ENCODE measurements at places on chromosomes 3 and 15.

GRCh38 chr3:180284331-180285110 is 247.8 kb upstream of the PEX5L start:
- no peak for DNase-seq

DNA sequence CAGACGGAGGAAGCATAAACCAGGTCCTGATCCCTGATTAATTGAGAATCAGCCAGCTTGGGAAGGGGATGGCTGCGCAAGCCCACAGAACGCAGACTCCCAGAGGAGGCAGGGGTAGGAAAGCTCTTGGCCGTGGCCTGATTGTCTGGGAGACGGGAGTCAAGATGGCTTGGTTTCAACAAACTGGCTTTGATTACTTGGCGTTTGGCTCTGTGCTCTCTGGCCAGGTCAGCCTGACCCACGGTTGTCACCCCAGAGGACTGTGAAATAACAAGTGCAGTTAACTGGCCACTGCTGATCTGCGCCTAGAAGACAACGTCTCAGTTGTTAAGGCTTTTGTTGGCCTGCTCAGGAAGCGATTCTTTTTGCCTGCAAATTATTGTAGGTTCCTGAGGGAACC is 387.0 kb upstream of the PROK2 start:
- no peak for DNase-seq

DNA sequence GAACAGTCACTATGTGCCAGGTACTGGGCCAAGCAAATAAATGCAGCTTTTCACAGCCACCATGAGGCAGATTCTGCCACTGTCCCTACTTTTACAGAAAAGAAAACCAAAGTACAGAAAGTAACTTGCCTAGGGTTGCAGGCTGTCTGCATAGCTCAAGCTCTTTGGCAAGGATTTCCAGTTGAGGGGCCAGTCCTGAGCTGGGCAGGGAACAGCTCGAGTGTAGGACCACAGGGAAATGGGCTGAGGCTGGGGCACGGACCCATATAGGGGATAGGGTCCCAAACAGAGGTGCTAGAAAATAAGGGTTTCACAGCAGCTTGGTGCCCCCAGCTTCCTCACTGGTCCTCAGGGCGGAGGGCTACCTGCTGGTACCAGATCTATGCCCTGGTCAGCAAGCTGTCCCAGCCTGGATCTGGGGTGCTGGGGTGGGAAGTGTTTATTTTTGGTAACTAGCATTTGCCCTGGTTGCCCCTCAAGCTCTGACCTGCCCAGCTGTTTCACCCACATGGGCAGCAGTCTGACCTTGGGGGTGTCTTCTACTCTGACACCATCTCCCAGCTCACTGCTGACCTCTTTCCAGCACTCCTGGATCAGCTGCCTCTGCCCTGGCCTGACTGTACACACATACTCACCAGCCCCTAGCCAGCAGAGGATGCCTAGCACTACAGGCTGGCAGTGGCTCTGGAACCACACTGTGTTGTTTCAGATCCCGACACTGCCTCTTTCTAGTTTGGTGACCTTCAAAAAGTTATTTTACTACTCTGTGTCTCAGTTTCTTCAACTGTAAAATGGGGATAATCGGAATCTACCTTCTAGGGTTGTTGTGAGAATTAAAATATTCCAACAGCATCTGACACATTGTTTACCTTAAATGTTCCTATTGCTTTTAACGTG is 16.2 kb downstream of the MRAS start:
- DNase-seq, result no peak

DNA sequence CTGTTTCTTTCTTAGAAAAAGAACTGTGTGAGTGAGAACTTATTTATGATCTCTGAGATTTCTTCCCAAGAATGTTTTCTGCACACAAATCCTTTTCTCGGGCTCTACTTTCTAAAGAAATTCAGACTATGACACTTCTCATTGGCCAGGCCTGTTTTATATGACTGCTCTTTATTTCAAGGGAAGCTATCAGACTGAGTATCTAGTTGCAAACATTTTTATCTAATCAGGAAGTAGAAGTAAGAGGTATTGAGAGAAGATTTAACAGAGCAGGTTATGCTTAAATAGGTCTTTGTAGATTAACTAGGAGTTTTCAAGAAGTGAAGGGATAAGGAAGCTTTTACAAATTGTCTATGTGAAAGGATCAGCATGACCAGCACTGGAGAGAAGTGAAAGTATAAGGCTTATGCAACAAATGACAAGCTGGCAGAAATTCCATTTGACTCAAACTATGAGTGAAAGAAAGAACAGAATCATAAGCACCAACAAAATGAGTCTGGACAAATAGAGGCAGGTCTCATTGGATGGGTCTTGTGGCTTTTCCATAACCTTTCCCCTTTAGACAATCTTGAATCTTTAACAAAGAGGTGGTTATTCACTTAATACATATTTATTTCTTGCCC is 71.9 kb upstream of the CHL1 start:
- no peak for DNase-seq

DNA sequence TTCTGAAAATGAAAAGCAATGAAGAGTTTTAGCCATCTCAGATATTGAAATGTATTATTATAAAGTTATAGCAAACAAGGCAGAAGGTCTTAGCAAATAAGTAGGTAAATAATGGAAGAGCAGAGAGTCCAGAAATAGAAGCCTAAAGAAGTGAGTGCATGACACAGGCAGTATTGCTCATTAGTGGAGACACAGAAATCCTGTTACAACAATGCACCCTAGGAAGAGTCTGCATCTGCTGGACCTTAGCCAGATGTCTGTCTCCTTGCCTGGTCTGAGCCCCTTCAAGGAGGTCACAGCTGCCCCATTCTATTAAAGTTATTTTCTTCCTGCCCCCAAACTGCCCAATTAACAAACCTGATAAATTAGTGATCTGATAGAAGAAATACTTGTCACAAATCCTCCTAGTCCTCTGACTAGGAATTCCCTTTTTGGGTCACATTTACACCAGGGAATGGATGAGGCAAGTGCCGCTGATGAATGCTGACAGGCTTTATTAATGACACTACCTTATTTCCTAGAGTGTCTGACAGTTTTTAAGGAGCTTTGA is 51.9 kb downstream of the HOMER2 start:
- DNase-seq, result no peak

DNA sequence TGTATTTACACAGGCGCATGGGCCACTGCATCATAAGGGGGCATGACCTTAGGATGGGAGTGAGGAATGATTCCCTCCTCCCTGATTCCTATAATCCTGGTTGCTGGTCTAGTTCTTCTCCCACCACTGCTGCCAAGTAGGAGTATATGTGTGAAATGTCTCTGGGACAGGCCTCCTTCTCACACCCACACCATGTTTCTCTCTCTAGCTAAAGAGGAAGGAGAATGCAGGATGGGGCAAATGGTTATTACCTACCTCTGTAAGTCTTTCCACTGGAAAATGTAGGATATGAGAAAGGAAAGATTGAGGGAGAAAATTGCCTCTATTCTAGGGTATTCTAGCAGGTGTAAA is 159.2 kb downstream of the THSD4 start:
- no peak for DNase-seq

- DNase-seq, result no peak
Observed at GRCh38 chr15:62298811-62299210, 133.7 kb upstream of the C2CD4B start.

- DNase-seq, result no peak
Observed at GRCh38 chr15:69289342-69290146, 9.2 kb upstream of the PAQR5 start.

DNA sequence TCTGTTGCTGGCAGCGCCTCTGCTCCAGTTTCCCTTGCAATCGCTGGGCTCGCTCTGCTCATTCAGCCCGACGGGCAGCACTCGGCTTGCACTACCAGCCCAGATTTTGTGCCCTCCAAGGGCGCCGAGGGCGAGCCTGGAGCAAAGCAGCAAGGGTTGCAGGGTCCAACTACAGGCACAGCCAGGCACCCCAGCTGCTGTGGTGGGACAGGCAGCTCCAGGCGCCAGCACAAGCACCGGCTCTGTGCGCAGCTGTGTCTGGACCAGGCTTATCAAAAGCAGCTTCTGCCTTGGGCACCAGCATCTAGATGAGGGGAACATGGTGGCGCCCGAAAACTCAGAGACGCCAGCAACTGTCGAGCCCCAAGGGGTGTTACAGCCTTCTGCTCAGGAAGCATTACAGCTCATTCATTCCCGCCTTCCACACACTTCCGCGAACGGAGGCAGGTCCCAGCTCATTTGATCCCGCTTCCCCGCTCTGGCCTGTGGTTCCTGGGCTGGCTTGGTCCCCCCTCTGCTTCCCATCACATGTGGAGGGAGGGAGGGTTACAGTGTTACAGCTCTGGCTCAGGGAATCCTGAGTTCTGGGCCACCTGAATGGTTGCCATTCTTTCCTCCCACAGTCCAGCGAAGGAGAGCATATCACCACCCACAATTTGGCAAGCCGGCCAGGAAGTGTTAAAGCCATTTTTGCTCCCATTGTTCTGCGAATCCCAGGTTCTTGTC is 409.9 kb upstream of the ALCAM start:
- no peak for DNase-seq
